HL-60 (cell line): ENCODE measurements at places on chromosomes 2 and 18.

- no peak for DNase-seq
Measured at GRCh38 chr2:203532957-203533658, 2.0 kb downstream of the RAPH1 start.

GRCh38 chr18:50092245-50092805 is 102.6 kb downstream of the MYO5B start:
- no peak for DNase-seq

DNA sequence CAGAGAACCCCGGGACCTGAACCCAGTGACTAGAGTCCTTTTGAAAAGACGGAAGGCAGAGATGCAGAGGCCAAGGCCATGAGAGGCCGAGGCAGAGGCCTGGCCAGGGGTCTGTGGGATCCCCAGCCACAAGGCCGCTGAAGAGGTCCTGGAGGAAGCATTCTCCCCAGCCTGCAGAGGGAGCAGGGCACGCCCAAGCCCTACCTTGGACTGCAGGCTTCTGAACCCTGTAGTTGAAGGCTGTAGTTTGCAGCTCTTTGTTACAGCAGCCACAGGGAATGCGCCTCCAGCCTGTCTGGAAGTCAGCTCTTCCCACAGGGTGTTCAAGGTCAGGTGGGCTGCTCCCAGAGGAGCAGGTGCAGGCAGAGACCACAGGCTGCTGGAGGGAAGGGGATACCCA is 22.1 kb upstream of the PXDN start:
- no peak for DNase-seq

DNA sequence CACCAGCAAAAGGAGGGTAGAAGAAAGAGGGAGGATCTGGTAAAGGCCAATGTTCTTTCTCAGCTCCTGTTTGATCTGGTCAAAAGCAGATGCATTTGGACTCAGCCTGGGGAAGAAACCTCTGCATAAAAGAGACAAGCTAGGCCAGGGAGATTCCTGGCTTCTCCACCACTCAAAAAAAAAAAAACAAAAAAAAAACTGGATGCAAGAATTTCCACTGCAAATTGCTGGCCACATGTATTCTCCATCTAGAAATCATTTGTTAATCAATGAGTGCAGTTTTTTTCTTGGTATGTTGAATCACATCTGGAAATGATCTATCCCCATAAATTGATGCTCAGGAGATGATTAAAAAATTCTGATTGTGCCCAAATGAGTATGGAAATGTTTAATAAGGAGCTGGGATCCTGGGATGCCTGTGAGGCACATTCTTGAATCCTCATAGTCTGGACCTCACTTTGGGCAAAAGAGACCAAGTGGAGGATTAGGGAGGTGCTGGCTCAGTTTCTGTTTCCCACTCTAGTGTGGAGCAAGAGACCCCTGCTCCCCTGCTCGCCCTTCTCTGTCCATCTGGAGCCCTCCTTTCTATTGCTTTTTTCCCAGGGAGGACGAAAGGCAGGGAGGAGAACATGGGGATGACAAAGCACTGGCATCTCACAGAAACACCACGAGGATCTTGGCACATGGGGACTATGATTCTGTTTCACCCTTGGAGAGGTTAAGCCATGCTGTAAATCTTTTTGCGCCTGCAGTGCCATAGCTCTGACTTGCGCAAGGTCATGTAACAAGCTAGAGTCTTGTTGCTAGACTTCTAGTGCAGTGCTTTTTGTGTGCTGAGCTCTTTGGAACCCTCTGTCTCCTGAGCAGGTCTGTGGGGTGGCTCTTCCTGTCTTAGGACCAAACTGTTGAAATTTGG is 57.6 kb downstream of the APOB start:
- DNase-seq, result no peak

GRCh38 chr18:48871391-48872166 is 79.2 kb downstream of the SMAD7 start:
- DNase-seq, result no peak

DNA sequence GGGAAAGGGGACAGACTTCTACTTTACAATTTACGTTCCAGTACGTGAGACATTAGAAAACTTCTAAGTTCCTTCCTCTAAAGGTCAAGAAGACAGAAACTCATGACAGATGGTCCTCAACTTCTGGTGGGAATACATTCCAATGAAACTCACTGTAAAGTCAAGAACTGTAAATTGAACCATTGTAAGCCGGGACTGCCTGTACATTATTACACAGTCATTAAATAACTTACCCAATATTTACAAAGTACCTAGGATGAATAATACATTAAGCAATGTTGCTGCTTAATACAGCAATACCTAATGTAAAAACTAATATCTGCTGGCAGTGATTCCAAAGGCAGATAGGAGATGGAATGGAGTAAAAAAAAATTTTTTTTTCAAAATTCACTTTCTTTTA is 51.9 kb downstream of the CDH2 start:
- no peak for DNase-seq

- DNase-seq, result no peak
Measured at GRCh38 chr2:234355021-234355720, 141.7 kb downstream of the ARL4C start.
